ENCODE measurements at places on chromosomes 6 and 20. TPM values are rescaled to one million over a fixed set of nuclear protein-coding genes. Genes with fewer than 3 reads are reported as not detected.

DNA sequence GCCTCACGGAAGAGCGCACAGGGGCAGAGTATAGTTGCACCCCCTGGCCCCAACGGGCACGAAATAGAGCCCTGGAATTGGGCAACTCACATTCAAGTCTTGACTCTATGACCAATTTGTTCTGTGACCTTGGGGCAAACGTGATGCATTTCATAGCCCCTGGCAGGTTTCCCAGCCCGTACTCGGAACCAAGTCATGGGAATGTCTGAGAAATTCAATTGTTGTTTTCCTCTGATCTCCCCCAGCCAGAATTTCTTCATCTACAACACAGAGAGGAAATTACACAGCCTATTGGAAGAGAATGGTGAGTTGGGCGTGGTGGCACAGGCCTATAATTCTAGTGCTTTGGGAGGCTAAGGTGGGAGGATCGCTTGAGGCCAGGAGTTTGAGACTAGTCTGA is 322.3 kb upstream of the SULF2 start:
- no peak for DNase-seq

DNA sequence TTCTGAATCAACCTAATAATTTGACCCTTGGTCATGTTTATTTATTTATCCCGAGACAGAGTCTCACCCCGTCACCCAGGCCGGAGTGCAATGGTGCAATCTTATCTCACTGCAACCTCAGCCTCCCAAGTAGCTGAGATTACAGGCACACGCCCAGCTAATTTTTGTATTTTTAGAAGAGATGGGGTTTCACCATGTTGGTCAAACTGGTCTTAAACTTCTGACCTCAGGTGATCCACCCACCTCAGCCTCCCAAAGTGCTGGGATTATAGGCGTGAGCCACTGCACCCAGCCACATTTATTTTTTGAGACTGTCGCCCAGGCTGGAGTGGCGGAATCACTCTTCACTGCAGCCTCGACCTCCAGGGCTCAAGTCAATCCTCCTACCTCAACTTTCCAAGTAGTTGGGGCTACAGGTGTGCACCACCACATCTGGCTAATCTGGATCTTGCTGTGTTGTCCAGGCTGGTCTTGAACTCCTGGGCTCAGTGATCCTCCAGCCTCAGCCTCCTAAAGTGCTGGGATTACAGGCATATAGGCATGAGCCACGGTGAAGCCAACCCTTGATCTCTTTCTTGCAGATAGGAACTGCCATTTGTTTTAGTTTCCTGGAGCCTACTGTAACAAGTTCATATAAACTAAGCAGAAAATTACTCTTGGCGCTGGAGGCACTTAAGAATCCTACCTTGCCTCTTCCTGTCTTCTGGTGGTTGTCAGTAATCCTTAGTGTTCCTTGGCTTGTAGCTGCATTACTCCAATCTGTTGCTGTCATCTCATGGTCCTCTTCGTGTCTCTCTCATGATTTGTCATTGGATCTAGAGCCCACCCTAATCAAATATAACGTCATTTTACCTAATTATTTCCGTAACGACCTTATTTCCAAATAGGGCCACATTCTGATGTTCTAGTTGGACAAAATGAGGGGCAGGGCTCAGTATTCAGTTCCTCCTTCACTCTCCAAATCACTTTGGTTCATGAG is 2.3 kb downstream of the RPS18 start:
- no peak for DNase-seq

DNA sequence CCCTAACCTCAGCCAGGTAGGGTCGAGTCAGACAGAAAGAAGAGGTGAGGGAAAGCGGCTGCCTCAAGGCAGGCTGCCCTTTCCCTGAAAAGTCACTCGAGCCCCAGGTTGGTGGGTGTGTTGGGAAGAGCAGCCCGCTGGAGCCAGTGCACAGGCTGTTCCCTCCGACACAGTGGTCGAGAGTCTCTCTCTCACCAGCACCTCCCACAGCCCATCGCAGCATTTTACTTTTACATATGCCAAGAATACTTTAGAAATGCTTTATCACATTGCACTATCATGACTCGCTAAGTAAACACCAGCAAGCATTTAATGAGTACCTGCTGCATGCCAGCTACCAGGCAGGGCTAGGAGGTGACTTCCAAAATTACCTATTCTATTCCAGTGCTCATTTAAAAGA is 1.7 kb downstream of the PRPH2 start:
- no peak for DNase-seq

DNA sequence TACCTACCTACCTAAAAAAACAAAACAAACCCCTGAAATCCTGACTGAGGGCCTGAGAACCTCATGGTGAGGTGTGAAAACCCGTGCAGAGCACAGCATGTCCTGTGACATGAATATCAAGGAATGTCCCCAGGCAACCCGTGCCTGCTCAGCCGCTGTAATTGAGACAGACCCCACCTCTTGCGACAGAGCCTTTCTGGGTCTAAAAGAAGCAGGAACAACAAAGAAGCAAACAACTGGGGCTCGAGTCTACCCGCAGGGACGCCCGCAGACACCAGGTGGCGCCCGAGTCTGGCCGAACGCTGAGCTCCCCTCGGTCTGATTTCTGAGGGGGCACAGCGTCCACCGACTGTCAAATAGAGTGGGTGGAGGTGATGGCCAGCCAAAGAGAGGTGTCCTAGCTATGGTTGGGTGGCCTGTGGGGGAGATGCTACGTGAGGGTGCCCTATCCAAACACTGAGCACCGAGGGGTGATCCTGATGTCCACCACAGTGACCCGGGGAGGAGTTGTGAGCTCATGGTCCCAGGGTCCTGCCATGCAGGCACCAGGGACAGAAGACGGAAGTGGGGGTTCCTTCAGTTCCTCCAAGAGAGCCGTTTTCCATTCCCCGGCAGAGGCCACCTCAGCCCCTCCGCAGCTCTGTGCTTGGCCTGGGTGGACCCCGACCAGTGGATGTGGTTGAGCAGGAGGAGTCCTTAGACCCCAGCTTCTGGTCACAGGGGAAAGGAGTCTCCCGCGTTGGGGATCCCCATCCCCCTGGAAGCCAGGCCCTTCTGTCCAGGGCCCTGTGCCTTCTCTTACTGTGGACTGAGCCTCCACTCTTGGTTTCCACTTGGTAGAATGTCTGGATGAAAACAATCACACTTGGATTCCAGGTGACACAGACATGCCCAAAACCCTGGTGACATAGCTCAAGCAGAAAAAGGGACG is 268.2 kb downstream of the CDC5L start:
- DNase-seq = peak; percentile 99

- no peak for DNase-seq
Measured at GRCh38 chr20:38620441-38620840, 18.8 kb downstream of the ARHGAP40 start.

- DNase-seq = peak; percentile 86
Measured at GRCh38 chr6:138107752-138108592, 753 bp upstream of the PERP start.

GRCh38 chr20:6122873-6123648 is at the start of gene FERMT1:
TSS of gene FERMT1 (minus strand) at chr20:6123030. CDS start at chr20:6119554, 3,476 bp downstream.
- DNase-seq = peak; percentile 89

- DNase-seq = no peak
Measured at GRCh38 chr6:25874822-25875562, 949 bp upstream of the SLC17A3 start.

DNA sequence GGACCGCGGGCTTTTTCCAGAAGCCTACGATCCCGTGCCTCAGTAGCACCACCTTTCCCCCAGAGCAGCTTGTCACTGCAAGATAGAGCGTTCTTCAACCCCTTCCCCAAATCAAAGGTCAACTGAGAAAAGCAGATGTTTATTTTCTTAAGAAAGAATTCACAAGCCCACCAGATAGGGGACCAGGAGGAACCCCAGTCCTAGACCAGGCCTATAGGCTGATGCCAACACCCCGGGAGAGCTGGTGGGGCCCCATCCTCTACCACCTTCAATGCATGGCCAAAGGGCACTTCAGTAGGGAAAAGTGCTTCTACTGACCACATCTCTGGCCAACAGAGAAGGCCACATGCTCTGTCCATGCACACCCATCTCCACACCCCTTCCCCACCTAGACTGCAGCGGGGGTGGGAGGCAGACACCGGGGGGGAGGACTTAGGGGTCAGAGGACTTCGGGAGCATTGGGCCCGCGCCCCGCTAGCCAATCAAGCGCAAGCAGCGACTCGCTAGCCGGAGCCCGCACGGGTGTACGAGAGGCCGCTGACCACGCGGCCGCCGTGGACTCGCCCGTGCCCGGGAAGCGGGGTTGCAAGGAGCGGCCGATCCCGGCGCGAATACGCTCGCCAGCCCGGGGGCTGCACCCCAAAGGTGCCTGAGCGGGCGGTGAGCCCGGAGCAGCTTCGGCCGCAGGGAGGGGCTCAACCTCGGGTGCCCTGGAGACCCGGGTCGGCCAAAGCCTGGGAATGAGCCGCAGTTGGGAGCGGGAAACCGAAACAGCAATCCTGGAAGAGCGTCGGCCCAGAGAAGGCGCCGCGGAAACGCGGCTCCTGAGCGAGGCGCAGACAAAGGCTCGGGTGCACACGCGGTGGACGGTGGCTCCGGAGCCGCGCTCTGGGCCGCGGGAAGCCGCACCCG is 2.8 kb downstream of the PDE10A start:
- DNase-seq = peak; percentile 77

- DNase-seq = no peak
Measured at GRCh38 chr6:44723439-44724197, 336.1 kb downstream of the CDC5L start.

DNA sequence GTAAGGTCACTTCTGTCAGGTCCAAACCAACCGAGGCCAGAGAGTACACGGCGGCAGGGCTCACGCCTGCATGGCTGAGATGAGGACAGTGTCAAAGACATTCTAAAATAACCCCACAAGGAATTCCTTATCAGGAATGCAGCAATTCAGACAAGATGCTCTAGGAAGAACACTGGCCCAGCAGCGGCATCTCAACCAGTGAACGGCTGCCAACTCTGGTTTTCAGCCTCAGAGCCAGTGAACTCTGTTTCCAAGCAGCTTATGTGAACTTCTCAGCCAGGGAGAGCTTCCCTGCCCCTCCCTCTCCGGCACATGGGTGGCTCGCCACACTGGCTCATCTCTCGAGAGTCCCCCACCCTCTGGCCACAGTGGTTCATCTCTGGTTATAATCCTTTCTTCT is 36.9 kb downstream of the KCNQ2 start:
- no peak for DNase-seq

GRCh38 chr6:38067263-38067980 is 247.9 kb downstream of the ZFAND3 start:
- DNase-seq = no peak

GRCh38 chr20:41903586-41903985 is 285.4 kb upstream of the CHD6 start:
- DNase-seq = no peak

PPIL4 gene
- total RNA-seq = 41.3 TPM

EGFL8 gene
- total RNA-seq = 39.6 TPM

CCM2L gene
- 5.2 TPM for total RNA-seq

CFAP61 gene
- 0.64 TPM for total RNA-seq

Data from endodermal cell (in vitro differentiated cells).